HTR-8/SVneo (cell line): ENCODE measurements at places on chromosomes 11 and 22.

DNA sequence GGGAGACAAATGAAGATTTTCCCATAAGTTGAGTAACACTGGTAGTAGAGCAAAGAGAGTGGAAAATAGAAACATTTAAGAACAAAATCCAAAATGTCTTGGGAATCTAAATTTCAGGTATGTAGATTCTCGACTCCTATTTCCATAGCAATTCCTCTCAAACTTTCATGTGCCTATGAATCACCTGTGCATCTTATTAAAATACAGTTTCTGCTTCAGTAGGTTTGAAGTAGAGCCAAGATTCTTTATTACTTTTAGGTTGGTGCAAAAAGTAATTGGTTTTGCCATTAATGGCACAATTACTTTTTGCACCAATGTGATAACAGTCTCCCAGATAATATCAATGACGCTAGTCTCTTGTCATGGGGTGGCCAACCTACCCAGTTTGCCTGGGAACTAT is 115.3 kb upstream of the SLC5A12 start:
- no peak for DNase-seq

DNA sequence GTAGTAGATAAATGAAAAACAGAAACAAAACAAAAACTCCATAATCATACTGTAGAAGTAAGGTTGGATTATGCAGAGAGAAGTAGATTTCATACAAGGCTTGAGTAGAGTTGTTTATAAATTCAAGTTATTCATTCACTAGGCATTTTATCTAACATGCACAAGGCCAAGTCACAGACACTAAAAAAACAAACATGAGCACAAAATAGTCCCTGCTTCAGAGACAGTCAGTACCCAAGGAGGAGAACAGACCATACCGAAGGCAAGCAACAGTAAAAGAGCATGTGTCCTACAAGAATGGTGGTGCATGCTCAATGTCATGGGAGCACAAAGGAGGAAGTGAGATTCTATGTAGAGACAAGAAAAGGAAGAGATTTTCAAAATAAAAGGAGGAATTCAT is 796.5 kb upstream of the LRRC4C start:
- no peak for DNase-seq

DNA sequence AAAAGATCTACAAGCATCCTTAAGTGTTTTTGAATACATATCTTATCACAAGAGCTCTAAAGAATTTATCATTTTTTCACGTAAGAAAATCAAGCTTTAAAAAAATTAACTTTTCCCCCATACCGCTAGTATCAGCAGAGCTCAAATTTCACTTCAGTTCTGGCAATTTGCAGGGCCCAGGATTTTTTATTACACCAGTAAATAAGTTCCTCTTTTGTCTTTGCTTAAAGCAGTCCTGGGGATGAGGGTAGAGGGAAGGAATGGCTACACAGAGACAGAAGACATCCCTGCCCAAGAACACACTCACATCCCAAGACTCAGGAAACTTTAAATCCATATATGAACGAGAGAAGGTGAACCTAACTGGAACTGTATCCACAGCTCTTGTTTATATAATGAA is 22.6 kb upstream of the SORL1 start:
- no peak for DNase-seq

DNA sequence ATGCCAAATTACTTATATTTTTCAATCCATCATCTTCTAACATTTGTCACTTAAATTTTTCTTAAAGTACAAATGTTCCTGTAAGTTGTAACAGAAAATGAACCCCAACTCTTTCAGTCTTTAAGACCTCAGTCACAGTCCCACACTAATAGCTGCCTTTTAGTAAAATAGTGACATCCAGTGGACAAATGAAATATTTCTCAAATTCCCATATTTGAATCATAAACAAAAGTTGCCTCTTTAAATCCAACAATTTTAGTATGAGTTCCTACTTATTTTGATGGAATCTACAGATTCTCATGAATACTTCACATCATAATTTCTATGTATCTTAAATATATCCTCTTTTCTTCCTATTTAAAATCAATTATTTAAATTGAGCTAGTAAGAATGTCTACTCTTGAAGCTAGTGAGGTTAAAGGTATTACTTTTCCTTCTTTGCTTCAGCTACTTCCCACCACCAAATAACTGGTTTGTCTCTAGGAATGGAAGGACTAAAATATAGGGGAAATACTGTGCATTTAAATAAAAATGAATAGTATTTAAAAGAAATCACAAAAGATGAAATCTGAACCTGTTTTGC is 9.2 kb downstream of the LIN7C start:
- peak; percentile 30 for DNase-seq

GRCh38 chr11:110901441-110901840 is 189.2 kb upstream of the ARHGAP20 start:
- DNase-seq = no peak

DNA sequence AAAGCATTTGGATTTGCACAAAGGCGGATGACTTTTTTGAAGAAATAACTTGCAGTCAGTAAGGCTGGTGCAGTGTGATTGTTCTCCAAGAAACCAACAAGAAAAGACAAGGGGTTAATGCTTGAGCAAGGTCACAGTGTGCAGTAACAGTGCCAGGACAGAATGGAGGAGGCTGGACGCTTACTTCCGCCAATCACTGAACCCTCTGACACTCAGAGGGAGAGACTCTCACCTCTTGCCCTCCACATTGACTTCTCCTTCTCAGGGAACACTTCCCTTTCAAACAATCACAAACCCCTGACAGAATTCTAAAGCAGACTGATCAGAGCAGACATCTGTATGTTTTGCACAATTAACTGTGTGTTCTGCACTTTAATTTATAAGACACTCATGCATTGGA is 228.4 kb downstream of the BLID start:
- no peak for DNase-seq

GRCh38 chr22:41596776-41597634 is 7.4 kb upstream of the PMM1 start:
- peak; percentile 66 for DNase-seq

DNA sequence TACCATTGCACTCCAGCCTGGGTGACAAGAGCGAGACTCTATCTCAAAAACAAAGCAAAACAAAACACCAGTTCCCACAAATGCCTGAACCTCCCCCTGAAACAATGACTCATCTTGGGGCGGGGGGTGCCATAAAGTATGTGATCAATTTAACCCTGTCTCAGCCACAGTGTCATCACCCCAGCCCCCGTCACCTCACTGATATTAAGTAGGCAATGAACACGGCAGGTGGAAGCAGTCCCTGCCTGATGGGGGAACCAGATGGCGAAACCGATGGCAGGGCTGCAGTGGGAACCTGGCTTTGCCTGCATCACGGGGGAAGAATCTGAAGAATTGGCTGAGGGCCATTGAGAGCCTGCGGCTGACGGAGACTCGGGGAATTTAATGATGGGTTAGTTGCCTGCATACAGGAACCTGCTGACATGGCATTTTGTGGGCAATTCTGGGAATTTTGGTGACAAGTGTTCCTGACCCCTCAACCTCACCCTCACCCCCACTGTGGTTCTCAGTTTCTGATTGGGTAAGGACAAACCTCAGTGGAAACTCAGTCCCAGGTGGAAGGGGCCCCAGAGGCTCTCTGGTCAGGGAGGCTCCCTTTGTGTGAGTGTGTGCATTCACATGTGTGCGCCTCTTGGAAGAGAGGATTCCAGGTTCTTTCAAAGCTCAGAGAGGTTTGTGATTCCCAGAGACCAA is 39.1 kb upstream of the SHISAL1 start:
- peak; percentile 87 for DNase-seq

- no peak for DNase-seq
Observed at GRCh38 chr11:87265132-87265531, 227.4 kb downstream of the TMEM135 start.

GRCh38 chr22:17913801-17914347 is 110.5 kb downstream of the MICAL3 start:
- DNase-seq = no peak

- no peak for DNase-seq
Observed at GRCh38 chr22:45568213-45568612, 65.5 kb downstream of the FBLN1 start.

- DNase-seq = no peak
Observed at GRCh38 chr11:78197816-78198215, 9.1 kb downstream of the USP35 start.

- no peak for DNase-seq
Observed at GRCh38 chr11:83693306-83693992, 407.3 kb upstream of the CCDC90B start.

DNA sequence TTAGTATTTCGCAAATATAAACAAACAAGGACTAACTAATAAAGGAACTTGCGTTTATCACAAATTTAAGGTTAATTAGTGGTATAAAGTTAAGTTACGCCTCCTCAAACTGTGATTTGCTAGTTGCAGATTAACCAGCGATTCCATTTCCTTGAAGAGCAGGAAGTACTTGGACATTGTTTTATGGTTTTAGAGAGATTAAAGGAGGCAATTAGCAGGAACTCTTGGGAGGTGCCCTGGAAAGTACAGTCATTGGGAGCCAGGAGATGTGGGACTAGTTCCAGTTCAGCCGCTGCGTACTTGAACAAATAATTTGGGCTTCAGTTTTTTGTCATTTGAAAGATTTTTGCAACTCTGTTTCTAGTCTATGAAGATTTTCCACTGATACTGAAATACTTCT is 3.3 kb downstream of the FAM118B start:
- DNase-seq = no peak

- DNase-seq = no peak
Observed at GRCh38 chr11:33930317-33931021, 38.6 kb upstream of the LMO2 start.

DNA sequence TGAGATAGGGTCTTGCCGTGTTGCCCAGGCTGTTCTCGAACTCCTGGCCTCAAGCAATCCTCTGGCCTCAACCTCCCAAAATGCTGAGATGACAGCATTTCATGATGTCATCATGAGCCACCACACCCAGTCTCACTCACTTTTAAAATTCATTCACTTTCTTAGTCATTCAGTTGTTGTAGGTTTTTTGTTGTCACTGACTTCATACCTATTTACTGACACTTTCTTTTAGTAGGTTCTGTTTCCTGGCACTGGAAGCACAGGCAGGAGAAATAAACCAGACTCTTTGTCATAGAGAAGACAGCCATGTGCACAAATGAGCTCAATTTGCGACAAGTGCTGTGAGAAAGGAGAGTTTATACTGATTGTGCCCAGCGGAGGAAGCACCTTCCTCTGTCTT is 10.5 kb downstream of the ART5 start:
- no peak for DNase-seq

- DNase-seq = no peak
Observed at GRCh38 chr22:49051491-49052022, 776.1 kb downstream of the BRD1 start.

DNA sequence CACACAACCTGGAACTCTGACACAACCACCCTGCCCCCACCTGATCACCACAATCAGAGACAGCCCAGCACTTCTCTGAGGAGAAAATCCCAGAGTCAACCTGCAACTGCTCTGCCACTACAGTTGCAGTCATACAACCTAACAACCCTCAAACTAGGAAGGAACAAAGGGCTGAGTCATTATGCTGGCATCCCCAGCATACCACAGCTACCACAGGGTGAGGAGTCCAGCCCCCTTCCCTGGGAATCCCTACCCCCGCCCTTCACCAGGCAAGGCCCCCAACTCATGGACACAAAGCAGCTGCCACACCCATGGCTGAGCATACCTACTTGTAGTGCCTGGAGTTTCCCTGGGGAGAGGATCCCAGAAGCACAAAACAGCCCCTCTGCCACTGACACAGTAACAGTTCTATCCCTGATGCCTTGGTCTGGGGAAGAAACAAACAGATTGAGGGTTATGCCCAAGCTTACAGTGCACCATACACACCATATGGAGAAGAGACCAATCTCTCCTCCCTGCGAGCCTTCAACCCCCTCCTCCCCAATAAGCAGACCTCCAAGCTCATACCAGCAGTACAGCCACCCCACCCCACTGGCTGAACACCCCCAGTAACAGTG is 68.5 kb upstream of the C11orf58 start:
- peak; percentile 47 for DNase-seq

- DNase-seq = no peak
Observed at GRCh38 chr11:134837887-134838232, 425.8 kb upstream of the B3GAT1 start.

DNA sequence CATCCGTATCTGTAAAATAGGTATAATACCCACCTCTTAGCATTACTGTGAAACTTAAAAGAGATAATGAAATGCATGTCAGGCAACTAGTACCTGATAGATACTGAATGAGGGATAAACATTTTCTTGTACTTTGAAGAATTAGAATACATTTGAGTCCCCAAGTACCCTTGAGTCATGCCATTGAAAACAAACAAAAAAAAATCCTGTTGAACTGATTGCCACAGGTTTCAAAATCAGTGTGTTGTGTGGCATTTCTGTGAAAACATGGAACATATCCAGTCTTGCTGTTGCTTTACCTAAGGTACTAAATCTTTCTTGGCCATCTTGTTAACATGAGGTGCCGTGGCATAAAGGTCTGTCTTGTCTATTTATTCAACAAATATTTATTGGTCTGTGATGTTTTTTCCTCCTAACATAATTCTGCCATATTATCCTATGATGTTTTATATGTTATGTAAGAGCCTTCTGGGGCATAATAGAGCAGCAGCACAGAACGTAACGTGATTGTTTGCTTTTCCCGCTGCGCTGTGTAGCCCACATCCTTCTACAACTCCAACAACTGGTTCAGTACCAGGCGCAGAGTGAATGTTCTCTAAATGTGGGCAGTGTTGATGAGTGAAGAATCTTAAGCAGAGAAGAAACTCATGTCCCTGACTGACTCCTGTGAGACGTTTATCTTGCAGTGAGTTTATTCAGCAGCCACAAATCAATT is 79.3 kb upstream of the RAB1B start:
- DNase-seq = no peak

DNA sequence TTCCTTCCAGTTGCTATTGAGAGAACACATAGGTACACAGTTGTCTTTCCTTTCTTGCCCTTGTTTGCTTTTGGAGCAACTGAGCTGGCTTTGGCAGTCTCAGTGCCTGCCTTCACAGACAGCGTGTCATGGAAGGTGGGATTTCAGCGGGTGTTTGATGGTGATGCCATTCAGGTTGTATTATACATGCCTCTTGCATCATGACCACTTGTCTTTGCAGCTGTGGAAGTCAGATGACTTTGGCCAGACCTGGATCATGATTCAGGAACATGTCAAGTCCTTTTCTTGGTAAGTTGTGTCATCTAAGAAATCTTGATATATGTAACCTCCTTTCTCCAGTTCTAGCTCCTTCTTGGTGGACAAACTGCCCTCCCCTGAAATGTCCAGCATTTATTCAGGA is 37.1 kb upstream of the SORL1-AS1 start:
- DNase-seq = no peak

- DNase-seq = no peak
Observed at GRCh38 chr11:65307298-65308229, 7.1 kb upstream of the CDC42EP2 start.

DNA sequence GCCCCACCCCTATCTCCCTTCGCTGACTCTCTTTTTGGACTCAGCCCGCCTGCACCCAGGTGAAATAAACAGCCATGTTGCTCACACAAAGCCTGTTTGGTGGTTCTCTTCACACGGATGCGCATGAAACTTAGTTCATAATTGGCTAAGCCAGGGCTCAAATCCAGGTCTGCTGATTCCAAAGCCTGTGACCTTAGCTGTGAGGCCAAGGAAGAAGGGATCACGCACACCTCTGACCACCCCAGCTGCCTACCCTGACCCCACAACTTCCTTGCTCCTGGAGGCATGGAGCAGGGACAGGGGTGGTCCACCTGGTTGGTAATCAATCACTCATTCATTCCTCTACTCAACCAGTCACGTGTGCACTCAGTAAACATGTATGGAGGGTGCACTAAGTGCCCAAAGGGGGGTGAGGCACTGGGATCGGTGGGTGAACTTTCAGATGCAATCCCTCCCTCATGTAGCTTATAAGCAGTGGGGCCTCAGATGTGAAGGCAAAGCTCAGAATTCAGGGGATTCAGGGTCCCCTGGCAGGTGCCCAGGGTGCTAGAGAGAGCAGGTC is 10.3 kb downstream of the FXYD2 start:
- DNase-seq = no peak

- DNase-seq = no peak
Observed at GRCh38 chr11:3342709-3343108, 36.2 kb downstream of the ZNF195 start.
